Colonic mucosa (tissue), 4 donors: ENCODE measurements at places on chromosomes 6 and 20. TPM values are rescaled to one million over a fixed set of nuclear protein-coding genes. Genes with fewer than 3 reads are reported as not detected.
A peak's percentile ranks its signal among the peaks of the same experiment; 100 is the strongest.

DNA sequence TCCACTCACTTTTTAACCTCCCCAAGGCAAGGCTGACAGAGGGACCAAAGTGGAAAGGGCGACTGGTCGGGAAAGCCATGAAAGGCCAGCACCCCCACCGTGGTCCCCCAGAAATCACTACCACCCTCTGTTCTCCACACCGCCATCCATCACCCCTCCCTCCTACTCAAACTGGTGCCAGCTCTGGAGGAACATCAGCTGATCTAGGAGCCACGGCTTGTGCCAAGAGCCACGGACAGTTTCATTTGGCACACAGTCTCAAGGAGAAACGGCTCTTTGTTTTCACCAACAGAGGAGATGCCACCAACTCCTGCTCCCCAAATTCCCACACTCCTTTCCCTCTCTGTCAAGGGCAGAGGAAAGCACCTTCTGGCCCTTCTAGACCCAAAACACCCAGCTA is 26.0 kb downstream of the TBC1D7 start:
- DNase-seq = no peak

GRCh38 chr20:46304361-46304760 is 3.9 kb downstream of the CDH22 start:
- no peak for DNase-seq

DNA sequence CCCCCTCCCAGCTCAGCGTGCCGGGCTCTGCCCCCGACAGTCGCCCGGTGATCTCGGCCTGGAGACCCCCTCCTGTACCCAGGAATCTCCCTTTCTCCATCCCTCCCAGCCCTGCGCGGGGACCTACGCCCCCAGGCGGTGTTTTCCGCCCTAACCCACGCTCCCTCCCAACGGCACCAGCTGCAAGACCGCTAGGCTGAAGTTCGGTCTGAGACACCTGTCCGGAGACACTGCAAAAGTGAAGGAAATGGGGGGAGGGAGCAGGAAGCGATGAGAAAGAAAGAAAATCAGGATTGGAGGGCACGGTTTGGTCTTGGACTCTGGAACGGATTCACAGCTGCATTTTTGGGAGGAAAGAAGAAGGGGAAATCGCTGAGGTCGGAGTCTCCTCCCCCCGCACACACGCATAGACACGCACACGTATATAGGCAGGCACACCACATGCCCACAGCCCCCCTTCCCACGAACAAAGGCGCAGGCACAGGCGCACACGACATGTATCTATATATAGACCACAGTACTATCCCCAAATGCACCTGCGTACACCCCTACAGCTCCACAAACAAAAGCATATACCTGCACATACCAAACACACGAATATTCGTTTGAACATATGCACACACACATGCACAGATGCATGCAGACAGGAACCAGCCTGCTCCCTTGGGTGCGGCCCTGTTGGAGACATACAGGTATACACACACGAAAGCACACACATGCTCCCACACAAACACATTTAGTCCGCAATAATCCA is 1.0 kb downstream of the SLC32A1 start:
- DNase-seq = no peak

- DNase-seq = peak; percentile 20
These were observed 71.9 kb upstream of the CNR1 start for GRCh38 chr6:88238065-88238464.

GRCh38 chr20:58239216-58239615 is 10.8 kb upstream of the ANKRD60 start:
- no peak for DNase-seq

- DNase-seq = peak; percentile 64
These were observed 37.1 kb downstream of the CD109 start for GRCh38 chr6:73732845-73733675.

DNA sequence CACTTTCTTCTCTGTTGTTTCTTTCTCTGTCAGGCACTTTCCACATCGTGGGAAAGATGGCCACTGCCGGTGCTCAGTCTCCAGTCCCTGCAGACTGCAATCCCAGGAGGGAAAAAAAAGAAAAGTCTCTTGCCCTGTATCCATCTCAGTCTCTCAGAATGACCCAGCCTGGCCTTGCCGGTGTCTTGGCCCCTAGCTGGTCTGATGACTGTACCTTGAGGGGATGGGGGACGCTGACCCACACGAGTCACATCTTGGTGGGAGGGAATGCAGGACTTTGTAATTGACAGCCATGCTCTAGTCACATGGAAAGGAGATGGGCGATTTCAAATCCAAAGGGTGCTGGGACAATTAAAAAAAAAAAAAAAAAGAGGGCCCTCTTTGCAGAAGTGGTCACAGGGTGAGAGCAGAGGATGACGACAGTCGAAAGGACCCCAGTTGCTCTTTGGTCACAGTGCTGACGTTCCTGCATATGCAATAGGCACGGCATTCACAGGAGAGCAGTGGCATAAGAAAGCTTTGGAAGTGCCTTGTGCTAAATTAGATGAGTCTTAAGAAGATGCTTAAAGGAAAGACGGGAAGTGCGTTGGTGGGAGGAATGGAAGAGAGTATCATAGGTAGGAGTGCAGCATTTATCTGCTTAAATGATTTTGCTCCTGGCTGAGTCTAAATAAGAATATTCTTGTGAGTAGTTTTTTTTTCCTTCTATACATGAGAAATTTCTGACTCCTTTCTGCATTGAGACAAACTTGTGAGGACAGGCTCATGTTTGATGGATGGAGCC is 63.9 kb upstream of the AKAP12 start:
- DNase-seq = no peak

PRSS16 gene
- 29.8 TPM for total RNA-seq

- DNase-seq = no peak
These were observed 201.3 kb downstream of the EPHA7 start for GRCh38 chr6:93218096-93218495.
